ENCODE measurements at places on chromosomes 12 and 14.

- no peak for DNase-seq
These were observed 65.4 kb downstream of the ACSM4 start for GRCh38 chr12:7369274-7369729.

GRCh38 chr14:104512061-104512460 lies 67.5 kb upstream of the C14orf180 start:
- no peak for DNase-seq

DNA sequence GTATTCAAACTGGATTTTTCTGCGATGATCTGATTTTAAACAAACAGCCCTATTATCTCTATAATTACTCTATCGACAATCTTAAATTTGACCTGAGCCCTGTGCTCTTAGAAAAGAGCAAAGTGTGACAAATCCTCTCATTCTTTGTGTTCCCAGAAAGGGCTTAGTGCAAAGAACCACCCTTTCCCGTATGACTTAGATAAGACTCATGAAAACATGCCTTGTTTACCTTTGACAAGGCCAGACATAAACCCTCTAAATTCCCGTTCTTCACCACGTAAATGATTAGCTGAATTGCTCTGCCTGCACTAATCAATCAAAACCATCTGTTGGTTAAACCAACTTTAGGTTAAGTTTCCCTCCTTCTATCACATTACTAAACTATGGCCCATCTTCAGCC lies 285.7 kb upstream of the SEL1L start:
- no peak for DNase-seq

GRCh38 chr12:9123781-9124382 lies 8.2 kb upstream of the A2M start:
- DNase-seq = no peak

DNA sequence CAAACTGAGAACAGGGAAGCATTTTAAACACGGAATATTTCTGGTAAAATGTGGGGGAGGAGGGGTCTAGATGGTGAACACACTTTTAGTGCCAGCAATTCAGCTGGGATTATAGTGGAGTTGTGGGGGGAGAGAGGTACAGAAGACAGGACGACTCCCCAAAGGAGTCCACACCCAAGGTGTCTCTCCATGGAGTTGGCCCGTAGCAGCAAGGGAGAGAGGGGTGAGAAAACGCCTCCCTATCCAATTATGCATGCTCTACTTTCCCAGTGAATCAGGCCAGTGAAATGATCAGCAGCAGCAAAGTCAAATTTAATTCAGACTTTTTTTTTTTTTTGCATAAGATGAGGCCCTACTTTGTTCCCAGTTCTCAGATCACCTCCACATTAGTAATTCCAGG lies 38.6 kb downstream of the BTG1 start:
- no peak for DNase-seq

DNA sequence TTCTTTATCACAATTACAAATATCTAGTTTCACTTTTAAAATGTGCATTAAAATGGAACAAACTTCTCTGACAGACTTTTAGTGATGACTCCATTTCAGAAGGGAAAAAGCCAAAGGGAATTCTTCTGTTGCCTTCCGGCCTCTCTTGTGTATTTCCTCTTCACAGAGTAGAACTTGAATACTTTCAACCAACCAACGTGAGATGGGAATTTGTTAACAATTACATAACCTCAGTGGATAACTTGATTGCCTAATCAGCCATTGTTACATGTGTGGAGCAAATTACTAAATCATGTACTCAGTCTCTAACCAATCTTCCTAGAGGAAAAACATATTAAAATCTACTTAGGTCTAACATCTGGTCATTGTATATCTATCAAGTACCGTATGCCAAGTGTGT lies 291.1 kb downstream of the SYT1 start:
- DNase-seq = no peak

- DNase-seq = no peak
These were observed 30.5 kb downstream of the PPP2R5C start for GRCh38 chr14:101791919-101792572.

GRCh38 chr12:58710901-58711300 lies 209.4 kb downstream of the LRIG3 start:
- DNase-seq = no peak

- no peak for DNase-seq
These were observed 52.1 kb downstream of the GALNT4 start for GRCh38 chr12:89472508-89472907.

DNA sequence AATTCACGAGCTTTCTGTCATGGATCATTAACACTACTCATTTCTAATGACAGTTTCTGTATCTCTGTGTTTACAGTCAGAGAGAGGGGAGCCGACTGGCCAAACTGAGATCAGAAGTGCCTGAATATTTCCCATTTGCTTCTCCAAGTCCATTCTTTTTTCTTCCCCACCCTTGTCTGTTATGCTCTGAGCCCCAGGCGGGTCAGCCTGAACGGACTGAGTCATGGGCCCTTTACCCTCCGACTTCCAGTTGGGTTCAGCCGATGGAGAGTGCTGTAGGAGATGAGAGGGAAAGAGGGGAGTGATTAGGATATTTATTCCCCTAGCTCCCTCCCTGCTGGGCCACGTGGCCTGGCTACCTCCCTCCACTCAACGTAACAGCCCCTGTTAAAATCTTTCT lies 104.7 kb downstream of the PAH start:
- no peak for DNase-seq

GRCh38 chr14:69376439-69376838 lies 21.7 kb downstream of the ERH start:
- DNase-seq = no peak

DNA sequence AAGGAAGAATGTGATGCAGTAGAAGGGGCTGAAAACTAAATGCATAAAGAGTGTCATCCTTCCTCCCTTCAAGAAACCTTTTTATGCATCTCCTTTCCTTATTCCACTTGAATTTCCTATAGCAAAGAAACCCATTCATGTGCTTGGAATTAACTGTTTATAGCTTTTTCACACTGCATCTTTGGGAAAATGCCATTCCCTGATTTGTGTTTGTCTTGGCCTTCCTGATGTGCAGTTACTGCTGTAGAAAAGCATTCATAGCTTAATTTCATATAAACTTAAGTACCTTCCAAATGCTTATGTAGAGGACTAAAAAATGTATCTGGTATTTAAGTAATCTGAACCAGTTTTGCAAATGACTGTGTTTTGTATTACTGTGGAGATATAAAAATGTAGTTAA lies 61.8 kb downstream of the SDR9C7 start:
- no peak for DNase-seq

DNA sequence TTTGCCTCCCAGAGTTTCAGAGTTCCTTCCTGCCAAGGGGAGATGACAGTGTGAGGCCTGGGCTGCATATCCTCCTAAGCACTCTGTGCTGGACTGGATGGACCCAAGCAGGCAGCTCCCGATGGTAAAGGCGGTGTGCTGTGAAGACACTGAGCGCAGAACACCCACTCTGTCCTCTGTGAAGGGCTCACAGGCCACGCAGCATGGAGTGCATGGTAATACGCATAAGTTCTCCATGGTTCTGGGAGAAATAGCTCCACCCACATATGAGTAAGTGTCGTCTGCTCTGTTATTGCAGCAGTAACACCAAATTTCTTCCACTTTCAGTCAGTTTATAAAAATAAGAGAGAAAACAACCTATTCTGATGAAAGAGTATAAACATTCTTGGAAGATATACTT lies 55.8 kb downstream of the TMEM30B start:
- DNase-seq = no peak

DNA sequence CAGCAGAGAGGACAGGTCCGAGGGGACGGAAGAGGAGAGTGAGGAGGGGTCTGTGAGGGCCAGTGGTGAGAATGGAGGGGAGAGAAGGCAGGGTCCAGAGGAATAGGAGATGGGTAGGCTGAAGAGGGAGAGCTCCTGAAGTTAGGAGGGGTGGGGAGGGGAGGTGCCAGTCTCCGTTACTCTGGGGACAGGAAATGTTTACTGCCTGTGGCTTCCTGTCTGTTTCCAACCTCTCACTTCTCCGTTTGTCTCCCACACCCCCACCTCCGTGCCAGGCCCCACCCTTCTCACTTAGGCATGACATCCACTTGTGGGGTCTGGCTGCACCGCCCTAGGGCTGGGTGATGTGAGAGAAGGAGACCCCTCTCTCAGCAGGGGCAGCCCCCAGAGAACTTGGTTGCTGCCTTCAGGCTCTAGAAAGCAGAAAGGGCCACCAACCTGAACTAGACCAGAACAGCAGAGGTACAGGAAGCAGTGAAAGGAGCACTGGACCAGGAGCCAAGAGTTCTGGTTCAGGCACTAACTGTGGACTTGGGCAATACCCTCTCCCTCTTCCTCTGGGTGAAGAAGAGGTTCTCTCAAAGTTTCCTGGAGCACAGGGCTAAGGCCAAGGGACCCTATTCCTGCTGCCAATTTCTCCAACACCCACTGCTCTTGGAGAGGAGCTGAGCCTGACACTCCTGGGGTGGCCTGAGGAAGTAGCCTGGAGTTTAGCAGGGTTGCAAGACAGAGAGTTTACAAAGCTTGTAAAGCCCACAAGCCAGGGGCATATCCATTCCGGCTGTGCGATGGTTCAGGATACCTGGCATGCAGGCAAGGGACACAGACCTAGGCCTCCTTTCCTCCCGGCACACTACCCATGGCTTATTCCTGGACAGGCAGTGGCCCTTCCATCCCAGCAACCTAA lies 5.5 kb downstream of the ITGA5 start:
- DNase-seq = no peak

DNA sequence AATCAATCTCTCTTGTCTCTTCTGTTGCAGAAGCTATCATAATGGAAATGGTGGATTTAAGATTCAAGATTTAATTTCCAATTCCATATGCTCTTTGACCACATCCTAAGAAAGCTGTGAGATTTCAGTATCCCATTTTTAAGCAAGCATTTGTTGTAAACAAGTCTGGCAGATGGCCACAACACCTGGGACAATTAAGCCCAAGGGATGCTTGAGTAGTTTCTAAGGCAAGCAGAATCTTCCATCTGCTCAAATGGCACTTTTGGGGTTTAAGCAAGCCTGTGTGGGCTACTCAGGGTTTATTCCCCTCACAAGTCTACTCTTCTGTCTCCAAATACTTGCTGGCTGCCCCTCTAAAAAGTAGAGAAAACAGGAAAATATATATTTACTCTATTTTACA lies 304.7 kb upstream of the SYT1 start:
- DNase-seq = no peak

DNA sequence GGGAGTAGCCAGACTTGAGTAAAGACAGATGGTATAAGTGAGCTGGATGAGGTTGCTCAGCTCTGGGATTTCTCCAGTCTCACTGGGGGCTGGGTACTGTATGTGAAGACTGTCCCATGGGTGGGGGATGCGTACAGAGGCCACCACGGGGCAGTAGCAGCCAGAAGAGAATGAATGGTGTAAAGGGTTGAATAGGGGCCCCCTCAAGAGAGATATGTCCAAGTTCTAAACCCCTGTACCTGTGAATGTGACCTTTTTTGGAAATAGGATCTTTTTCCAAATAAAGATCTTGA lies 21.8 kb upstream of the BCDIN3D start:
- no peak for DNase-seq

DNA sequence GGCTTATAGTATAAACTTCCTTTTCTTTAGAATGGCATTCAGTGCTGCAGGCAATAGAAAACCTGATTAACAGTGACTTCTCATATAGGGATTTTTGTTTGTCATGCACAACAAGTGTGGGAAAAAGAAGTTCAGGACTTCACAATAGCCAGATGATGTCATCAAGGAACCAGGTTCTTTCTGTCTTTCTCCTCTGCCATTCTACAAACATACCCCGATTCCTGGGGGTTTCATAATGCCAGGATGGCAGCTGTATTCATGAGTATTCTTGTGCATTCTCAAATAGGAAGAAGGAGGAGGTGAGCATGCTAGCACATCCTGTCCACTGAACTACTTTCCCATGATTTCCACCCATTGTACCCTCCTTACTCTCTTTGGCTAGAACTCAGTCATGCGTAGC lies 182.7 kb upstream of the EEA1 start:
- DNase-seq = no peak

- no peak for DNase-seq
These were observed 66.5 kb downstream of the ATP23 start for GRCh38 chr12:58007875-58008274.

GRCh38 chr12:14211947-14212387 lies 153.5 kb upstream of the ATF7IP start:
- DNase-seq = no peak

DNA sequence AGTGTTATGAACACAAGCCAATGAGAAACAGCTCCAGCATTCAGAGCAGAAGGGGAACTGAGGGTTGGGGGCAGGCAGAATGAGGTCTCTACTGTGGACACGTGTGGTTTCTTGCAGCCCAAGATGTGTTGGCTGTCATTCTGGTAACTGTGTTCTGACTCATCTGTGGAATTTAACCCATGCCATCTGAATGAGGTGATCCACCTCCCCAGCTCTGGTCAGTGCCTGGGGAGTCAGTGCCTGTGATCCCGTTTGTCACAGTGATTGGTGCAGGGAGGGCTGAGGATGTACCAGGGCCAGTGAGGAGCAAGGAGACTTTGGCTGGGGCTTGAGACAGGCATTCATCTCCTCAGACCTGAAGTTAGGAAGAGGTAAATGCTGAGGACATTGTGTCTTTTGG lies 216.8 kb downstream of the MSRB3 start:
- DNase-seq = no peak

DNA sequence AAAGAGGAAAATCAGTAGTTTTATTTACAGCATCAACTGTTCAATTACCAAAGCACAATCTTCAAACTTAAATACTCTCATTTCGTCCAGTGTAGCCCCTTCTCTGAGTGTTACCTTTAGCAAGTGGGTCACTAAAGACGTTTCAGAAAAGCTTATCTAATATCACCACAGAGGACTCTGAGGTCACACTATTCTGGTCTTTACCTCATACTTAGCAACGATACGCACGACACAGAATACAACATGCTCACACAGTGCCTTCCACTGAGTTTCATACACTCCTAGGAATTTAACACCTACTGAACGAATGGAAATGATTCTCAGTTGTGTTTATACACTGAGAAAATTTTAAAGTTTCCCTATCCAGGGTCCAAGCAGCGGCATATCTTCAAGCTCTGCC lies 2.0 kb downstream of the SYT10 start:
- DNase-seq = no peak

DNA sequence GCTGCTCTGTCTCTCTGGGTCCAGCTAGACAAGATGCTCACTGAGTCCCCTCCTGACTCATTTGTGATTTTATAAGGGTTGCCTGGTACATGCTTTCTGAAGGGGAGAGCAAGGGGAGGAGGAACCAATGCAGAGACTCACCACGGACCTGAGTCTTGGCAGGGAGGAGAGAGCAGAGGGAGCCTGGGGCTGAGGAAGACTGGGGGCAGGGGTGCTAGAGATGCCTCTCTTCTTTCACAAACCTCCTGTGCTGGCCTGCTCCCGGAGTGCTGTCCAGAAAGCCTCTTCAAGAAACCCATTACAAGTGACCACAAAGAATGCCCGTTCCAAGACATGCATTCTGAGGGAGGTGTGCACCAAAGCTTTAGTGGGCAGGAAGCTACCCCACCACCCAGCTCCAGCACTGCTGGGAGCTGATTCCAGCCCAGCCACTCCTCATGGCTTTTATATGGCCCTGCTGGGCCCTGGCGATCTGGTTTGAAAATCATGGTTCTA lies 33.1 kb upstream of the DICER1 start:
- DNase-seq = no peak

DNA sequence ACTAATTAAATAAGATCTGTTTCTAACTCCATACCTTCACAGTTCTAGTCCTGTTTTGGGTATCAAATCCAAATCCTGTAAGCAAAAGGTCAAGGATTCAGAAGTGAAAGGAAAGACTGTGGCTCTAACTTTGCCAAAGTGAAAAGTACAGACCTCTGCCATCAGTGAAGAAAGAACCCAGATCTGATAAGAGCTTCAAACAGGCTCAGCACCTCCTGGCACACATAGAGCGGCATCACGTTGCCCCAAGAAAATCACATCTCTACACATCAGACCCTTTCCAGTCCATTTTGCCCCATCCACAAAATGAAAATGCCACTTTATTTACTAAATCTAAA lies 23.2 kb downstream of the CLIP1 start:
- DNase-seq = no peak

All from urinary bladder (tissue), 4 donors.